ENCODE measurements at places on chromosomes 7 and 10.

- no peak for DNase-seq
These were observed 4.9 kb downstream of the LRRC17 start for GRCh38 chr7:102917436-102918353.

- no peak for DNase-seq
These were observed 77.4 kb downstream of the SAMD9 start for GRCh38 chr7:93040355-93040754.

DNA sequence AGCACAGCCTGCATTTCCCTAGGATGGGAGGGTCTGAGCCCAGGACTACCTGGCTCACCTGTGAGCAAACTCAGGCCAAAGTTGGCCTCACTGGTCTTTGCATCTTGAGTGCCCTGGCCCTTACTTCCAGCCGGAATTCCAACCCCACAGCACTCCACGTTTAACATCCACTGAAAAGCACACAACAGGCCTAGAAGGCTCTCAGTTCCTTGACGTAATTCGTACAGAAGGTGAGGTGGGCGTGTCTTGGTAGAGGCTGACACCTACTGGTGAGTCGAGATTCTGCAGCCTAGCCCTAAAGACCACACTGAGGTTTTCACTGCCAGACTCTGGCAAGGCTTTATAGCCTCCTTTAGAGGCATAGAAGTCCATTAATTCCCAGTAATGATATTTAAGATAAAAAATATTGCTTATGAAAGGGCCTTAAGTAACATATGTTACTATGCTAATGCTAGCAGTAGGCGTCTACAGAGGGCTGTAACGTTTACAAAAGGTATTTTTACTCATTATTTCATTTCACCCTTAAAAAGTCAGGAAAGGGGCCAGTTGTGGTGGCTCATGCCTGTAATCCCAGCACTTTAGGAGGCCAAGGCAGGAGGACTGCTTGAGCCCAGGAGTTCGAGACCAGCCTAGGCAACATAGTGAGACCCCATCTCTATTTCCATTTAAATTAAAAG lies 95.8 kb downstream of the HIP1 start:
- peak; percentile 53 for DNase-seq

- DNase-seq, result no peak
These were observed 601 bp downstream of the EPHB4 start for GRCh38 chr7:100826514-100827329.

DNA sequence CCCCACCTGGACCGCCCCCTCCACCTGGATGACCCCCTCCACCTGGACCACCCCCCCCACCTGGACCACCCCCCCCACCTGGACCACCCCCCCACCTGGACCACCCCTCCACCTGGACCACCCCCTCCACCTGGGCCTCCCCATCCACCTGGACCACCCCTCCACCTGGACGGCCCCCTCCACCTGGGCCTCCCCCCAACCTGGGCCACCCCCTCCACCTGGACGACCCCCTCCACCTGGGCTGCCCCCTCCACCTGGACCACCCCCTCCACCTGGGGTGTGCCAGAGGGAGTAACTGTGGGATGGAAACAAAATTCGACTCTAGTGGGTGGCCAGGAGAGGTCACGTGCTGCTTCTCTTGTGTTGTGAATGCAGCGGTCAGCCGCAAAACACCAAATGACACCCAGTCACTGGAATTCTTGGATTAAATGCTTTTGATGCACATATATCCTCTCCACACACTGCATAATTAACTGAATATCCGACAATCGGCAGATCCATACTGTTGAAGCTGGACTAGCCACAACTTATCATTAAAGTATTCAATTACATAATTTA lies 316.7 kb downstream of the PTPRN2 start:
- no peak for DNase-seq

GRCh38 chr10:29317423-29318021 lies 28.7 kb downstream of the LYZL1 start:
- no peak for DNase-seq

- no peak for DNase-seq
These were observed 246.5 kb upstream of the AOAH start for GRCh38 chr7:36970551-36971514.

GRCh38 chr10:92712016-92712889 lies 22.5 kb downstream of the HHEX start:
- DNase-seq, result peak; percentile 27

- DNase-seq, result no peak
These were observed 87.4 kb downstream of the BMS1 start for GRCh38 chr10:42869977-42870350.

GRCh38 chr10:27242951-27243551 lies 2.5 kb upstream of the ACBD5 start:
- DNase-seq, result peak; percentile 63

GRCh38 chr10:110664483-110665420 lies 20.6 kb downstream of the RBM20 start:
- no peak for DNase-seq

GRCh38 chr10:129056734-129057689 lies 410.0 kb upstream of the MGMT start:
- DNase-seq, result no peak

- no peak for DNase-seq
These were observed 29.4 kb downstream of the HGF start for GRCh38 chr7:81740403-81740802.

DNA sequence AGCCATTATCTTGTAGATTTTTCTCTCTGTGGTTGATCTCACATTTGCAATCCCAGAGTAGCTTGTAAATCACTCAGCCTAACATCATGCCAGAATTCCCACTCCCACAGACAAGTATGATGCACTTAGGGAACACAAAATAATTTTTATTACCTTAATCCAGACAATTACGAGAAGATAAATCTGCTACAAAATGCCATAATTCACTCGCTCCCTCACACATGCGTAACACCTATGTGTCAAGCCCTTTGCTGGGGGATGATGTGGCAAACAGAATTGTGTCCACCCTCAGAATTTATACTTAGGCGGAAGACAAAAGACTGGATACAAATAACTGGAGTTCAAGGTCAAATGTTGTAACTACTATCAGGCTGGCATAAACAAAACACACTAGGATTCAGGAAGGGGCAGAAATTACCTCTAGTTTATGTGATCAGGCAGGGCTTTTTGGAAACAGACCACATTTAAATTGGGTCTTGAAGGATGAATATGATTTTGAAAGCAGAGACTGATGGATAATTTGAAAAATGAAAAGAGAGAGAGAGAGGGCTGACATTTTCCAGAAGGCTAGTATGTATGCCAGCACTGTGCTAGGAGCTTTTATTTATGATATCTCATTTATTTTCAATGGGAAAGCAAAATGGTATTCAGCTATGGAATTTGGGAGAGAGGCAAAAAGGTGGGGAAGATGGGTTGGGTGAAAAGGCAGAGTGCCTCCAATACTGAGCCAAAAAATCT lies 69.8 kb downstream of the DOCK4 start:
- no peak for DNase-seq

- DNase-seq, result no peak
These were observed 9.1 kb downstream of the SSMEM1 start for GRCh38 chr7:130216750-130217149.

- DNase-seq, result no peak
These were observed 47.7 kb upstream of the PLEKHA1 start for GRCh38 chr10:122326806-122327205.

- DNase-seq, result no peak
These were observed 625 bp downstream of the RP9 start for GRCh38 chr7:33108554-33109004.

DNA sequence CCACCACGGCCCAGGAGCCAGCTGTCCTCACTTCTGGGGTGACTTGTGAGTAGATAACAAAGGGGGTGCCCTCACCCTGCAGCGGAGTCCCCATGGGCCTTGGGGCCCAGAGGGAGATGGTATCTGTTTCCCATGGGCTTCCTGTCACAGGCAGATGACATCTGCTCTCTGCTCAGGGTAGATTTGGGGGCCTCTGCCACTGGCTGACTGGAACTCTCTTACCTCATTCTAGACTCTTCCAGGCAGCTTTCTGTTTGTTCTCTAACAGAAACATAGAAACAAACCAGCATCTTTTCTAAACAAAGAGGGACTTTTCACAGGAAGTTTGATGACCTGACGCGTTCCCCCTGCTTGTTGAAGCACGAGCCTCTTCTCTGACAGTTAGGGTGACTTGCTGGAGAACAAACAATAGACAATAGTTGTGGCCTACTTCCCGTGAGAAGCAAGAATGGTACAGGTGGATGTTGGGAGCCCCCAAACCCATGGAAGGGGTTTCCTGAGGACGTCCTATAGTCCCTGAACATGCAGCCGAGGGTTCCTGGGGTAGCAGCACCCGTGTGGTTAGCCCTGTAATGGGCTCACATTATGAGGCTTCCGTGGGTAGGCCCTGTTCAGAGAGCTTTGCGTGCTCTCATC lies 61.6 kb downstream of the GRK5 start:
- DNase-seq, result peak; percentile 66

- peak; percentile 64 for DNase-seq
These were observed 38.4 kb downstream of the ANK3 start for GRCh38 chr10:60351191-60351853.

- no peak for DNase-seq
These were observed 109.1 kb downstream of the POU6F2 start for GRCh38 chr7:39086638-39087360.

- no peak for DNase-seq
These were observed 90.1 kb downstream of the RTKN2 start for GRCh38 chr10:62178568-62178967.

DNA sequence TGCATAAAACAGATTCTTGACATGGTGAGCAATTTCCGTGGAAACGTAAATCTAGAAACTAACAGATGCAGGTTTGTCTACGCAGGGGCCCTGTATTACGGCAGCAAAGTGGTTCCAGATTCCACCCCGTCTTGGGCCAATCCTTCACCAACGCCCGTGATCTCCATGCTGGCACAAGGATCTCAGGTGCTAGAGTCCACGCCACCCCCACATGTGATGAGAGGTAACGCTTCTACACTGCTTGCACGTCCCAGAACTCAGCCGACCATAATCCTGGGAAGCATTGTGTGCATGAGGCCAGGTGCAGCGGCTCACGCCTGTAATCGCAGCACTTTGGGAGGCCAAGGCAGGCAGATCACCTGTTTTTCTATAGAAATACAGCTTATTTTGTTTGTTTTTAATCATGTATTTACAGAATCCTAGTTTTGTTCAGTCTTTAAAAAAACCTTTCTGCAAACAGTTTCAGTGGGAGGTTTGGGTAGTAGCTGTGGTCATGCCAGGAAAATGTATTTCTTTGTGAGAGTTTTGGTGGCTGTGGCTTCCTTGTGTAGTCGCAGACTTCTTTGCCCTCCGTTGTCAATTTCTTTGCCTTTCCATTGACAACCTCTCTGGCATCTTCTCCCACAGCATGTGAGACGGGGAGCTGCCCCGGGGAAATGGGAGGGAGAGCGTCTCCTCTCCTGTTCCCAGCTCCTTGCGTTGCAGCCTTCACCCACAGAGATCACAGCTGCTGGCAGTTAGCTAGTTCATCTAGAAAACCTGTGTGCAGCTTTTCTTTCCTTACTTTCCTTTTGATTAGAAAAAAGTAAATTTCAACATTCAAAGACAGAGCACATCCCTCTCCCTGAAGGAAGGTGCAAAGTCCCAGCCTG lies 35.7 kb downstream of the ITIH2 start:
- DNase-seq, result no peak

- DNase-seq, result no peak
These were observed 46.3 kb downstream of the INSYN2A start for GRCh38 chr10:127150136-127150535.

Data from stimulated activated naive B cell treated with anti-CD40 and anti-IgM and Interleukin-4, amounts not matched to agents 10 μg/mL and 1 μg/mL and 100 μg/mL, for 72 hours (primary cell).